ENCODE measurements at places on chromosomes 3 and 15. TPM values are rescaled to one million over a fixed set of nuclear protein-coding genes. Genes with fewer than 3 reads are reported as not detected.

- H3K27me3 ChIP-seq: no peaks in the 10 kb centered on the region
- H3K27ac ChIP-seq: no peak overlapping the region
- H3K4me3 ChIP-seq: no peak overlapping the region
- no peaks in the 10 kb centered on the region for H3K36me3 ChIP-seq
- no peak for DNase-seq
- peaks cover 5% of the 10 kb centered on the region for H3K4me1 ChIP-seq
These were observed 45.5 kb downstream of the CHST14 start for GRCh38 chr15:40516322-40516721.

DNA sequence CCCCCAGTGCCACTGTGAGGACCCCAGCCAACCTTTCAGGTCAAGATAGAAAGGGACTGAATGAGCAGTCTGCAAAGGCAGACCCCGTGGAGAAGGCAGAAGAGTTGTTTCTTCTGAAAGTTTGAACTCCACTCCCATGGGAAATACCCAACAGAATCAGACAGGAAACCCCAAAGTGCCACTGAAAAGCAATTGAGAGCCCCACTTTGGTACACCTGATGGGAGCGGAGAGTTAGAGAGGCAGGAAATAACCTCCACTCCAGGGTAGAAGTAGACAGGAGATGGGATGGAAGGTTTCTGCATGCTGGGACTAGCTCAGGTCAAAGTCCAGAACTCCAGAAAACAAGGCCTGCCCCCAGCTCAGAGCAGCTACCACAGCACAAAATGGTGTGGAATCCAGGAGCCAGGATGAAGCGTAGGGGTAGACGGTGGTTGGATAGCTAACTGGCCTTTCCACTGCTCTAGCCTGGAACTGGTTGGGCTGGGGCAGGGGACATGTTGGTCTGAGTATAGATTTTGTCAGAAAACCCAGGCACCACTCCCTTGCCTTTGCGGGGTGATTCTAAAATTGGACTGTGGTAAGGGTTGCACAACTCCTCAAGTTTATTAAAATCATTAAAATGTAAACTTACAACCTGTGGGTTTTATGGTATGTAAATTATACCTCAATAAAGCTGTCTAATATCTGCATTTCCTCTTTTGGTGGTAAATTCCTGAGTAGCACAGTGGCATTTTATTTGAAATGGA is 1.9 kb upstream of the RAB43 start:
- no peak overlapping the region for H3K4me3 ChIP-seq
- peak; percentile 68 for DNase-seq
- H3K27me3 ChIP-seq: no peaks in the 10 kb centered on the region
- H3K36me3 ChIP-seq: peaks cover 3% of the 10 kb centered on the region
- H3K27ac ChIP-seq: no peak overlapping the region
- H3K4me1 ChIP-seq: peaks cover 39% of the 10 kb centered on the region

Gene SIDT1
- 84.4 TPM for total RNA-seq

- no peaks in the 10 kb centered on the region for H3K27me3 ChIP-seq
- no peak overlapping the region for H3K27ac ChIP-seq
These were observed 129.7 kb upstream of the PRICKLE2 start for GRCh38 chr3:64354956-64355355.

- no peaks in the 10 kb centered on the region for H3K36me3 ChIP-seq
- H3K27me3 ChIP-seq: no peaks in the 10 kb centered on the region
- no peak for DNase-seq
- no peak overlapping the region for H3K27ac ChIP-seq
- H3K4me1 ChIP-seq: no peaks in the 10 kb centered on the region
- no peak overlapping the region for H3K4me3 ChIP-seq
These were observed 214.9 kb upstream of the LMCD1 start for GRCh38 chr3:8286749-8287148.

DNA sequence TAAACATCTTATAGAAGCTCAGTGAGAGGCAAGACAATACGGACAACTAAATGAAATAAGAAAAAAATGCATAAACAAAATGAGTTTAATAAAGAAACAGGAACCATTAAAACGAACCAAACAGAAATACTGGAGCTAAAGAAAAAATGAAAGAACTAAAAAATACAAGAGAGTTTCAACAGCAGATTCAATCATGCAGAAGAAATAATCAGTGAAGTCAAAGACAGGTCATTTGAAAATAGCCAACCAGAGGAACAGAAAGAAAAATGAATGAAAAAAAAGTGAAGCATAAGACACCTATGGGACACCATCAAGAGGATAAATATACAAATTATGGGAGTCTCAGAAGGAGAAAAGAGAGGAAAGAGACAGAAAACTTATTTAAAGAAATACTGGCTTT is 42.5 kb upstream of the PRR20G start:
- DNase-seq: no peak
- H3K36me3 ChIP-seq: no peaks in the 10 kb centered on the region
- H3K27ac ChIP-seq: no peak overlapping the region
- no peak overlapping the region for H3K4me3 ChIP-seq
- H3K4me1 ChIP-seq: no peaks in the 10 kb centered on the region
- no peaks in the 10 kb centered on the region for H3K27me3 ChIP-seq

GRCh38 chr3:172444821-172445220 is 3.4 kb downstream of the GHSR start:
- H3K27me3 ChIP-seq: no peaks in the 10 kb centered on the region
- DNase-seq: no peak
- H3K4me1 ChIP-seq: peaks cover 7% of the 10 kb centered on the region
- H3K27ac ChIP-seq: no peak overlapping the region
- no peaks in the 10 kb centered on the region for H3K36me3 ChIP-seq

- no peak for DNase-seq
- H3K27ac ChIP-seq: no peak overlapping the region
- no peaks in the 10 kb centered on the region for H3K27me3 ChIP-seq
These were observed 67.9 kb downstream of the IGSF11 start for GRCh38 chr3:118966700-118967099.

Data from B cell (primary cell).